ENCODE measurements at places on chromosomes 4 and X.

- DNase-seq = no peak
Measured at GRCh38 chrX:81202943-81203342, 1.0 kb downstream of the SH3BGRL start.

DNA sequence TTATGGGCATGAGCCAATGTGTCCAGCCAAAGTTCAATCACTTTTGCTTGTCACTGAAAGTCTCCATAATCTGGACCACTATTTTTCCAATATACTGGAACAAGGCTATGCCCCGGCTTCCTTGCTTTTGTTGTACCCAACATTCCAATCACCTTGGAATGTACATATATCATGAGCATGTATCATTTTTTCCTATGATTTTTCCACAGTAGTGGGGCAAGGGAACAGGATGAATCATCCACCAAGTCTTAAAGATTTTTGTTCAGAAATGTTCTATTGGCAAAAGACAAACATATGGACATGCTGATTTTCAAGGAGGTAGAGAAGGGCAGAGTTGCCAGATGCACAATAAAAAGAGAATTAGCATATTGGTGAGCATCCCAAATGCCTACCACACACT lies 548.1 kb upstream of the INTU start:
- DNase-seq = no peak

DNA sequence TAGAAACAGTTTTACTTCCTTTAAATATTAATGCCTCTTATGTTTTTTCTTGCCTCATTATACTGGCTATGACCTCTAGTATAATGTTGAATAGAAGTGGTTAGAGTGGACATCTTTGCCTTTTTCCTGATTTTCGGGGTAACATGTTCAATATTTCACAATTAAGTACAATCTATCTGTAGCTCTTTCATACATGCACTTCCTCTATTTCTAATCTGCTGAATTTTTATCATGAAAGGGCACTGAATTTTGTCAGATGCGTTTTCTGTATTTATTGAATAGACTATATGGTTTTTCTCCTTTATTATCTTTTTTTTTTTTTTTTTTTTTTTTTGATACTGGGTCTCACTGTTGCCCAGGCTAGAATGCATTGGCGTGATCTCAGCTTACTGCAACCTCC lies 29.0 kb downstream of the MECP2 start:
- DNase-seq = no peak

- DNase-seq = no peak
Measured at GRCh38 chr4:19631814-19632213, 619.9 kb upstream of the SLIT2 start.

- DNase-seq = no peak
Measured at GRCh38 chr4:161894493-161895167, 269.2 kb downstream of the FSTL5 start.

GRCh38 chr4:17336524-17336961 lies 175.3 kb downstream of the QDPR start:
- DNase-seq = peak; percentile 31

DNA sequence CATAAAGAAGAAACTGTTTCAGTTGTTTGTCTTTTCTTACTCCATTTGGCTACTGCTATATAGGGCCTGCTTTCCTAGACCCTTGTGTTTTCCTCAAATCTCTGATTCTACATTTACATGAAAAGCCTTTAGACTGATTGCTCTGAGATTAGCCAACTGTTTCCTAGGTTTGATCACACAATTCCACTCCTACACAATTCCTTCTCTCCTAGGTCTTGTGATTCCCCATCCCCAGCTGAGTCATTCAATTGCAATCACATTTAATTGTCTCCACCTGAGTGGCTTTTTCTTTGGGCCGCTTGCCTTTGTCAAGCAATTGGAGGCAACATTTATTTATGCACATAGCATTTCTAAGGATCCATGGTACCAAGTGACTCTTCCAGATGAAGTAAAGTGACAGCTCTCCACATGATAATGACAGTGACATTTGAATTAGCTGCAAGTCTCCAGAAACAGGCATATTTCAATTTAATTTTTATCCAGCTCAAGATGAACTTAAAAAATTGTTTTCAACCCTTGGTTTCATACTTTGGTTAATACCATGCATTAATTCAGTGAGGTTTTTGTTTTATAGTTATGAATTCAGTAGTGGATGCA lies 35.8 kb downstream of the ATXN3L start:
- no peak for DNase-seq

- DNase-seq = no peak
Measured at GRCh38 chr4:7059662-7060061, 8.2 kb downstream of the GRPEL1 start.

DNA sequence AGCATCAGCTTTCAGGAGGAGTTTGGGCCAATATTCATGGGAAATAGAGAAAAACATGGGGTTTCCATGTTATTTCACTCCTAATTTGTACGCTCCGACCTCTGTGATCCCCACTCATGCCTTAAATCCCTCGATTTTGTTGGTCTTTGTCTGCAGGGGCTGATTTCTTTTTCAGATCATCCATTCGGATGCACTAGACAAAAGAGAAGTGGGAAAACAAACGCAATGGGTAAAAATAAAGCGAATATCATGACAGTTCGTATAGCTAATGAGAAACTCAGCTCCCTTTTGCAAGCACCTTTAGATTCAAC lies 139.1 kb upstream of the PLAC1 start:
- no peak for DNase-seq

- DNase-seq = no peak
Measured at GRCh38 chr4:69668680-69669079, 15.6 kb upstream of the UGT2A1 start.

GRCh38 chrX:129641941-129642340 lies 12.8 kb downstream of the APLN start:
- DNase-seq = no peak

GRCh38 chr4:138110815-138111214 lies 131.3 kb downstream of the SLC7A11 start:
- DNase-seq = no peak

DNA sequence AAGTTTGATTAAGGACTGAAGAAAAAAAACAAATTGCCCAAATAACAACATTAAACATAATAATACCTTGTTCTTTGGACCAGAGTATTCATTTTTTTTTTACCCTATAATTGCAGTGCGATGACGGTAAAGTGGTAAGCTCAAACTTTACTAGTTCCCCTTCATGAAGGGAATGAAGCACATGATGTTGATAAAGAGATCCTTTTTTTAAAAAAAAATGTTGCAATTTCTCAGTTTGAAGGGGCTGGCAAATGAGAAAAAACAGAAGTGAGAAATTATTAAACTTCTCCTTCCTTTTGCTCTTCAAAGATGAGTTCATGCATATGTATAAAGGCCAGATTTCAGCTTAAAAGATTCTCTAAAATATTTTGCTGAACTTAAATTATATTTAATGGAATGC lies 231.7 kb downstream of the C4orf33 start:
- DNase-seq = no peak

- no peak for DNase-seq
Measured at GRCh38 chrX:136662976-136663375, 15.0 kb downstream of the CD40LG start.

GRCh38 chrX:84046403-84046984 lies 141.5 kb downstream of the RPS6KA6 start:
- DNase-seq = no peak

GRCh38 chrX:119055687-119056086 lies 17.1 kb upstream of the CT47C1 start:
- no peak for DNase-seq

- DNase-seq = peak; percentile 7
Measured at GRCh38 chrX:118459494-118459893, 36.1 kb upstream of the DOCK11 start.

GRCh38 chrX:10798041-10798440 lies 177.7 kb upstream of the MID1 start:
- no peak for DNase-seq

DNA sequence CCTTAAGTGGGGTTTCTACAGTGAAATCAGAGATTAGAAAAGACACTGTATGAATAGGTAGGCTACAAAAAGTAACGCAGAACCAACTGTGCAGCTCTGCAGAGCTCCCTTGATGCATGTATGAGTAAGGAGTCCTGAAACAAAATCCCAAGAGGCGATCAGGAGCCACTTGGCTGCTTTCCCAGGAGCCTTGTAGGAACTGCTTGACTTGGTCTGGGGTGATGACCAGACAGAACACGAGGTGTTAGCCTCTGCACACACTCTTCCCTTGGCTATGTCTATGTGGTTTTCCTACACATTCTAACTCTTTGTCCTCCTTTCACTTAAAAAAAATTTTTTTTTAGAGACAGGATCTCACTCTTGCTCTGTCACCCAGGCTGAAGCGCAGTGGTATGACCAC lies 22.8 kb upstream of the AP1S2 start:
- no peak for DNase-seq

- DNase-seq = no peak
Measured at GRCh38 chrX:110304884-110305283, 13.0 kb downstream of the AMMECR1 start.
